ENCODE measurements at places on chromosomes 12 and 14.

- no peak for DNase-seq
Measured at GRCh38 chr12:93237235-93237915, 140.3 kb upstream of the NUDT4 start.

DNA sequence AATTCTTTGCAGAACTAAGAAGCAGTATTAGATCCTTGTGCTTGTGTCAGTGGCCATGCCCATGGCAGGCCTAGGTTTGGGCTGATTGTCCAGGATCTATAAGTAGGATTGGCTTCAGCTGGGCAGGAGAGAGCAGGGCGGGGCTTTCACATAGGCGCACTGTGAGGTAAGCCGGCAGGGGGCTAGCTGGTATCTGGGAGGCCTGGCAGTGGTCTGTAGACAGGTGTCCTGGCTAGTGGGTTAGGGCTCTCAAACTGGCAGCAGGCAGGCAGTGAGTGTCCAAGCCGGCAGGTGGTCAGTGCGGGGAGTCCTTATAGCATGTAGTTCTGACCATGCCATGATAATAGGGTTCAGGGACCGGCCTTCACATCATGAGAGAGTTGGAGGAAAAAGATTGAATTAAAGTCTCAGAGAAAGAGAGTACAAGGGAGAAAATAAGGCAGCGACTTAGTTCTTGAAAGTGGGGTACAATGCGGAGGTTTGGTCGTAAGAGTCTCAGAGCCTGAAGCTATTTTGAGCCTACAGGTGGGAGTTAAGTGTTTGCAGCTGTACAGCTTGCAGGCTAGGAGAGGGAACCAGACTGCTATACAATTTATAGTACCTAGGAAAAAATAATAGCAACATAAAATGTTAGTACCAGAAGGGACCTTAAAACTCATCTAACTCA is 137.4 kb downstream of the TPH2 start:
- DNase-seq, result no peak

DNA sequence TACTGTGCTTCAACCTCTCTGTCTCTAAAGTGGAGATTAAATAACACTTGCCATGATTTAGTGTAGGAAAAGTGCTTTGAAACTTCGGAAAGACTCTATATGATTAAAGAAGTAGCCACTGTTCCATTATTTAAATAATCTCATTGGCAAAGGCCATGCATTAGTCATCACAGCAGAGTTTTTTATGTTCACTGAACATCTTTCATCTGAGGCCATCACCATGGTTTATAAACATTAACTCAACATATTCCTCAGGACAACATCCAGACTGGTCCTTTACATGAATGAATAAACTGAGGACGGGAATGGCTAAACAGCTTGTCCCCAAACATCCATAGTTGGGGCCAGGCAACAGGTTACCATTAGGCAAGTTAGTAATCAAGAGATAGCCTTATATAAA is 124.6 kb upstream of the FRMD6 start:
- no peak for DNase-seq

- DNase-seq, result no peak
Measured at GRCh38 chr12:65986047-65986446, 144.5 kb downstream of the LLPH start.

DNA sequence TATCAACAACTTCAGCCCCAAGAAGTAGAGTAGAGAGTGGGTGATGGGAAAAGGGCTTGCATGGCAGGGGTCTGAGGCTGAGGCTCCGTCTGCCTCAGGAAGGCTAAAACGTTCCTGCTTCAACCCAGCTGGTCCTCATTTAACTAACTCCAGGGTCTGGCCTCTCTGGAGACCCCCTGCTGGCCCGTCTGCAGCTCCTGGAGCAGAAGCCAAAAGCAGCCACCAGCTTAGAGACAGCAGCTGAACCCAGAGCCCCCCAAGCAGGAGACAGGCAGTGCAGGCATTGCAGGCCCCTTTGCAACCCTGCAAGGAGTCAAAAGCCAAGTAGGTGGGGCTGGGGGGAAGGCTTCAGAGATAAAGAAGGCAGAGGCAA is 25.1 kb upstream of the LTBP2 start:
- no peak for DNase-seq

GRCh38 chr12:102144221-102144620 is 24.2 kb downstream of the PARPBP start:
- no peak for DNase-seq

DNA sequence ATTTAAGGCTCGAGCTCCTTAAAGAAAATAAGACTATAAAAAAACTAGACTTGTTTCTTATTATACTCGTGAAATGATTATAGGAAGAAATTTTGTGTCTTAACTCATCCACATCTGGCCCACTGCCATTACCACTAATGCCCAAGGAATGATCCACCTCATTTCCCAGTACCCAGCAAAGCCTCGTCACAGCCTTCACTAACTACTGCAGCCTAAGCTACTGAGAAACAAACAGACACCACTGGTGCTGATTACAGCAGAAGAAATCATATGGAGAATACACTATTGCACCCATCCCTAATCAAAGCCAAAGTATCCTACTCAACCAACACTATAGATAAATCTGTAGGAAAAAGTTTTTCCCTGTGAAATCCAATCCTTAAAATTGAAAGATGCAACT is 205.3 kb upstream of the NAV3 start:
- DNase-seq, result no peak

GRCh38 chr14:61894452-61895077 is 132.3 kb downstream of the SNAPC1 start:
- DNase-seq, result peak; percentile 74

DNA sequence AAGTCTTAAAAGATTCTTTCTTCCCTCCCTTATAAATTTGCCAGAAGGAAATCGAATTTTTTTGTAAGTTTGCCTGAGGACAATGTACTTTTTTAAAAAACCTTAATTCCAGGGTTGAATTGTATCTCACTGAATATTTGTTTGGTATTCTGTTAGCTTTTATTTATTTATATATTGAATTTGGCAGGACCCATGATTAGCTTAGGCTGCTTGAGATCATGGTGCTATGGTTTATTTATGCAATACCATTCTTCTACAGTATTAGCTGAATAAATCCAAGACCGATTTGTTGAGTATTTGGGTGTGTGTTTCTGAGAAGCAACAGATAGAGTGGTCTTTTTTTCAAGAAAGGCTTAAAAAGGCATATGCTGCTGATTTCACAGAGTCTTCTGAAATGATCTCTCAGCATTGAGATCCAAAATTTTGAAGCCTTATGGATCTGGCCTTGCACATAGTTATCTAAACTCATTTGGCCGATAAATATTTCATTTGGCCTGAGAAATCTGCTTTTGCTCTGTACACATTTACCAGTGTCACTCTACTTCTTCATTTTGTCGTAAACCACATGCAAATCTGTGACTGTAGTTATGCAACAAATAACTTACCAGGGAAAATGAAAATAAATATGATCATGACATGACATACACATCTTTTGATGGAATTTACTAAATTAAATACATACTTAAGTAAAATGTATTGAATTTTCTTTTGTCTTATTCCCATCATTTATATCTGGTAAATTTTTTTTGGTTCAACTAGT is 265.8 kb upstream of the FLRT2 start:
- no peak for DNase-seq

Measured in body of pancreas (tissue), 4 donors.